Karpas-422 (cell line): ENCODE measurements at places on chromosomes 1 and 21.

DNA sequence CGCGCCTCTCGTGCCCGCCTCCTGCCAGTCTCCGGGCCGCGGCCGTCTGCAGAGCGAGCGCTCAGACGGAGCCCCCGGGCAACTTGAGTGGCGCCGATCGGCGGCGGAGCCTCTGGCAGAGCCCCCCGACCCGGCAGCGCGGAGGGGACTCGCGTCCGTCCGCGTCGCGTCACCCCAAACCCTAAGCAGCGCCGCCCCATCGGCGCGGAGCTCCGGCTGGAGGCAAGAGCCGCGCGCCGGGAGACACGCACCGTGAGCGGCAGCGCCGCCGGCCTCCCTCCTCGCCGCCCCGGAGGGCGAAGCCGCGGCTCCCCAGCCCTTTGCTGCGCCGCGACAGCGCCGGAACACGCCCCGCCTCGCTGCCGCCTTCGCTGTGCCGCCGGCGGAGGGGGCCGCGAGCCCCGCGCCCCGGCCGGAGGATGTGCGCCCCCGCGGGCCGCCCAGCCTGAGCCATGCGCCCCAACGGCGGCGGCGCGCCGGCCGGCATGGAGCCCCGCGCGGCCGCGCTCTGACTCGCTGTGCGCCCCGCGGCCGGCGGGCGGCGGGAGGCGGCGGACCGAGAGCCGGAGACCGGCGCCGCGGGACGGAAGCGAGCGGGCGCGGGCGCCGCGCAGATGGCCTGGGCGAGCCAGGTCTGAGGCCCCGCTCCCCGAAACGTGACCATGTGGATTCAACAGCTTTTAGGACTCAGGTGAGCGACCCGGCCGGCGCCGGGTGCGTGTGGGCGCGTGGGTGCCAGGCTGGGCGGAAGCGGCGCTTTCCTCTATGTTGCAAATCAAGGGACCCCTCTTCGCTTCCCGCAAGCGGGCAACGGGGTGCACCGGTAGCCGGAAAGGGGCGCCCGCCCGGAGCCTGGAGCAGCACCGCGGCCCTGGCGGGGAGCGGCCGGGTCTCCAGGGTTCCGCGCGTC is 610 bp downstream of the AJAP1 start:
- no peak overlapping the region for H3K4me3 ChIP-seq
- no peak for DNase-seq
- no peak overlapping the region for H3K27ac ChIP-seq
- no peaks in the 10 kb centered on the region for H3K36me3 ChIP-seq

DNA sequence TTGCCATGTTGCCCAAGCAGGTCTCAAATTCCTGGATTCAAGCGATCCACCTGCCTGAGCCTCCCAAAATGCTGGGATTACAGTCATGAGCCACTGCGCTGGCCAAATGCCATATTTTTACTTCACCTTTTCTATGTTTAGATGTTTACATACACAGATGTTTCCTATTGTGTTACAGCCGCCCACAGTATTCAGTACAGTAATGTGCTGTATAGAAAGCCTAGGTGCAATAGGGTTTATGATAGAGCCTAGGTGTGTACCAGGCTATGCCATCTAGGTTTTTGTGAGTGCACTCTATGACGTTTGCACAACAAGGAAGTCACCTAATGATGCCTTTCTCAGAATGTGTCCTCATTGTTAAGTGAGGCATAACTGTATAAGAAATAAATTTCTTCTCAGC is 153.4 kb downstream of the CHRM3 start:
- no peaks in the 10 kb centered on the region for H3K36me3 ChIP-seq
- H3K4me3 ChIP-seq = no peak overlapping the region
- no peak for DNase-seq
- H3K4me1 ChIP-seq = no peaks in the 10 kb centered on the region

GRCh38 chr1:159055181-159055641 is 21.4 kb downstream of the AIM2 start:
- DNase-seq = no peak
- H3K4me3 ChIP-seq = no peak overlapping the region
- no peak overlapping the region for H3K27ac ChIP-seq
- H3K27me3 ChIP-seq = no peaks in the 10 kb centered on the region
- H3K4me1 ChIP-seq = no peaks in the 10 kb centered on the region
- H3K36me3 ChIP-seq = peaks cover 5% of the 10 kb centered on the region; the same call in 1 of the 2 replicates

GRCh38 chr1:244792188-244792850 is 43.1 kb upstream of the COX20 start:
- H3K36me3 ChIP-seq = no peaks in the 10 kb centered on the region
- DNase-seq = no peak
- H3K4me3 ChIP-seq = no peak overlapping the region
- H3K4me1 ChIP-seq = no peaks in the 10 kb centered on the region

DNA sequence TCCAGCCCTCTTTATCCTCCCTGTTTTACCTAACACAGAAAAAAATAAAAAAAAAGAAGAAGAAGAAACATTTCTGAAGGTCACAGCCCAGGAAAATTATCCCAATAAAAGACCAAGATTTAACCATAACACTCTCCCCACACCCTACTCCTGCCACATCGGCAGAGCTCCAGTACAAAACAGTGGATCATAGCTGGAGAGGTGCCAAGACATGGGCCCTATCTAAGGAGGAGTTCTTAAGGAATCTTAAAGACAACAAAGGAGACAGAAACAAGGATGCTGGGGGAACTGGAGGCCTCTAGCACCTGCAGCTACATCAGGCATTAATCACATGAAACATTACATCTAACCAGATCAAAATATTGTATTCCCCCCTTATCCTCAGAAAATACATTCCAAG is 432.8 kb downstream of the MATN1 start:
- H3K4me1 ChIP-seq = no peaks in the 10 kb centered on the region
- H3K36me3 ChIP-seq = no peaks in the 10 kb centered on the region
- H3K4me3 ChIP-seq = no peak overlapping the region
- no peaks in the 10 kb centered on the region for H3K27me3 ChIP-seq
- no peak overlapping the region for H3K27ac ChIP-seq
- no peak for DNase-seq

DNA sequence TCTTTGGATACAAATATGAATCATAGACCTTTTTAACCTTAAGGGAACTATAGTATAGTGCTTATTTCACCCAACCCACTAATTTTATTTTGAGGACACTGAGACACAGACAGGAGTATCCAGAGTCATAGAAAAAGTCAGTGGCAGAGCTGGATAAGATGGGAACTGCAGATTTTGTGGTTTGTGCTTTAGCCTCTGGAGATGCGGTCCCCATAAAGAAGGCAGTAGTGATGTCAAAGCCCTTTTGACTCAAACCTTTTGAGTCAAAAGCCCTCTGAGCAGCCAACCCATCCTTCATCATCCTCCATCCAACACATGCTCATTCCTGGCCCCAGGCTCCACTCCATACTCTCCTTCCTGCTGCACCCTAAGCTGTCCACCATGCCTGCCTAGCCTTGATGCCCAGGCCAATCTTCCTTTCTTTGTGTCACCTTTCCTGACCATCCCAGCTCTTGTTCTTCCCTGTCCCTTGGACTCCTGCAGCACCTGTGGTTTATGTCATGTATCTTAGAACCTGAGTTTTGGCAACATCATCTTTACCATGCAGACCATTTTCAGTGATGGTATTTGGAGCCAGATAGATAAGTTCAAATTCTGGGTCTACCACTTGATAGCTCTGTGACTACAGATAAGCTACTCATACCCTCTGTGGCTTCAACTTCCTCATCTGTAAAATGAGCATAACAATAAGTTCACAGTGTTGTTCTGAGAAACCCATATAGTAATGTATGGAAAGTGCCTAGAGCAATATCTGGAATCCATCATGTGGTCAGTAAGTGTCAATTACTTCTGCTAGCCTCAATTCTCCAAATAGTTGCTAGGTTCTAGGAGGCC is 20.1 kb downstream of the SLAMF1 start:
- H3K27me3 ChIP-seq = no peaks in the 10 kb centered on the region
- H3K36me3 ChIP-seq = no peaks in the 10 kb centered on the region
- DNase-seq = no peak
- H3K4me1 ChIP-seq = peaks cover 52% of the 10 kb centered on the region

GRCh38 chr1:52677076-52677806 is 20.9 kb downstream of the COA7 start:
- H3K27ac ChIP-seq = no peak overlapping the region
- H3K4me3 ChIP-seq = no peak overlapping the region
- no peaks in the 10 kb centered on the region for H3K36me3 ChIP-seq
- H3K4me1 ChIP-seq = no peaks in the 10 kb centered on the region

GRCh38 chr1:182120411-182121258 is 59.1 kb upstream of the ZNF648 start:
- no peak overlapping the region for H3K27ac ChIP-seq
- DNase-seq = no peak
- H3K4me3 ChIP-seq = no peak overlapping the region
- H3K4me1 ChIP-seq = no peaks in the 10 kb centered on the region
- no peaks in the 10 kb centered on the region for H3K27me3 ChIP-seq

DNA sequence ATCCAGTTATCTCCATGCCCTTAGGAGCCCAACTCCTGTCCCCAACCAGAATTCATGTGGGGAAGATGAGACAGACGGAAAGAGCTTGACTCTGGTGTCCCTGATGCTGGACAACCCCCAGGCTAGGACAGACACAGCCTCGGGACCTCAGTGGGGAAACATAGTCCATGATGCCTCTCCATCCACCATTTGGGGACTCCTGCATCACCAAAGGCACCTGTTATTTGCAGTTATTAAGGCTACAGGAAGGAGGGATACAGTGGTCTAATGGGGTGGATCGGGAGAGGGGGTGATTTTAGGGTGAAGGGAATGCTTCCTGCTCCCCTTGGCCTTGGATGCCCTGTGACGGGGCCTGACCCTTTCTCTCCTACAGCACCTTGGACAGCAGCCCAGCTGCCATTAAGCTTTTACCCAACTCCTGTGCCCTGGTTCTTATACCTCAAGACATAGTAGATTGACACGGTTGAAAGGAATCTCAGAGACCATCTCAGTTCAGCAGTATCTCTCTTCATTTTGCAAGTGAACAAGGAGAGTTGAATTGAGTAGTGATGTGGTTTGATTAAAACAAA is 111.6 kb downstream of the MATN1 start:
- H3K36me3 ChIP-seq = no peaks in the 10 kb centered on the region
- no peak for DNase-seq
- H3K4me3 ChIP-seq = no peak overlapping the region
- H3K27ac ChIP-seq = no peak overlapping the region

GRCh38 chr1:939511-940106 is 15.9 kb downstream of the SAMD11 start:
- H3K4me3 ChIP-seq = no peak overlapping the region
- H3K4me1 ChIP-seq = peaks cover 28% of the 10 kb centered on the region
- no peaks in the 10 kb centered on the region for H3K36me3 ChIP-seq
- no peak overlapping the region for H3K27ac ChIP-seq

GRCh38 chr1:40984531-40984930 is 5.0 kb downstream of the CTPS1 start:
- peaks cover 21% of the 10 kb centered on the region for H3K4me1 ChIP-seq
- peaks cover 78% of the 10 kb centered on the region for H3K36me3 ChIP-seq
- H3K4me3 ChIP-seq = no peak overlapping the region

DNA sequence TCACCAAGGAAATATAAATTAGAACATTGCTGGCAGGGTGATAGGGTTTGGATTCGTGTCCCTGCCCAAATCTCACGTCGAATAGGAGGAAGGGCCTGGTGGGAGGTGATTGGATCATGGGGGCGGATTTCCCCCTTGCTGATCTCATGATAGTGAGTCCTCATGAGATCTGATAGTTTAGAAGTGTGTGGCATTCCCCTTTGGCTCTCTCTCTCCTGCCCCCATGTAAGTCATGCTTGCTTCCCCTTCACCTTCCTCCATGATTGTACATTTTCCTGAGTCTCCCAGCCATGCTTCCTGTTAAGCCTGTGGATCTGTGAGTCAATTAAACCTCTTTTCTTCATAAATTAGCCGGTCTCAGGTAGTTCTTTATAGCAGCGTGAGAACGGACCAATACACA is 60.6 kb downstream of the VPS26C start:
- no peak overlapping the region for H3K4me3 ChIP-seq
- H3K27me3 ChIP-seq = no peaks in the 10 kb centered on the region
- H3K27ac ChIP-seq = peak overlapping the region; percentile 63; the same call in 1 of the 2 replicates
- DNase-seq = no peak
- H3K4me1 ChIP-seq = peaks cover 46% of the 10 kb centered on the region

DNA sequence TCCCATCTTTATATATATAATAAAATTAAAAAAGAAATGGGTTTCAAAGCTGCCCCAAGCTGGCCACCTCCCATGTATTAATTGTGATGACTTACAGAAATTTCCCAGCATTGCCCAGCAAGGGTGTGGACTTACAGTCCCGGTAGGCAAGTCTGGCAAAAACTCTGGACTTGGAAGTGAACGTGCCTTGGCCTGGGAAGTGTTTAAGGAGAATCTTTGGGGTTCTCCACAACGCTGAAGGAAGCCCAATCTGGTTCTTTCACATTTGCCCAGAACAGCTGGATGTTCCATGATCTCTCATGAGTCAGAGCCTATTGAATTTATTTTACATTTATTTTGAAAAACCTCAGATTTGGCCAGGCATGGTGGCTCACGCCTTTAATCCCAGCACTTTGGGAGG is 98.4 kb upstream of the SLC45A1 start:
- no peaks in the 10 kb centered on the region for H3K27me3 ChIP-seq
- H3K36me3 ChIP-seq = no peaks in the 10 kb centered on the region
- DNase-seq = no peak
- no peak overlapping the region for H3K4me3 ChIP-seq
